ENCODE measurements at places on chromosomes 1 and 21. TPM values are rescaled to one million over a fixed set of nuclear protein-coding genes. Genes with fewer than 3 reads are reported as not detected.

Gene CFHR5
- total RNA-seq, result not detected

Gene NTRK1
- total RNA-seq, result 9.9 TPM

Gene SIPA1L2
- 0.23 TPM for total RNA-seq

Gene HCRTR1
- not detected for total RNA-seq

Gene TENT5C
- 20.7 TPM for total RNA-seq

Gene NIBAN1
- total RNA-seq, result 28.6 TPM

Gene HSF2BP
- 0.18 TPM for total RNA-seq

Gene PTPRC
- 604 TPM for total RNA-seq
